ENCODE measurements at places on chromosomes 1 and 21.
A peak's percentile ranks its signal among the peaks of the same experiment; 100 is the strongest.

DNA sequence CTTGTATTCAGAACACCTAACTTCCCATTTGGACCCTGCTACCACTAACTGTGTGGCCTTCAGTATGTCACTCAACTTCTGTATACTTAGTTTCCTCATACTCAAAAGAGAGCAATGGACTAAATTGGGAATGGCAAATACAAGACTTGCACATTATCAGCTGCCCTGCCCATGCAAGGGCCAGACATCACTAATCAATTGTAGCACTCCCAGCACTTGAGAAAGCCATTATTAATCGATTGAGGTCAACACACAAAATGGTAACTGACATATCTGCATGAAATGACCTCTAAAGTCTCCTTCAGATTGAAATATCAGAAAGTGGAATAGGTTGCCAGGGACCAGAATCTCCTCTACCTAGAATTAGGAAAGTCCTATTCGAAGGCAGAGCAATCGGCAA, 59.2 kb downstream of the MT1HL1 start:
- no peak for DNase-seq

DNA sequence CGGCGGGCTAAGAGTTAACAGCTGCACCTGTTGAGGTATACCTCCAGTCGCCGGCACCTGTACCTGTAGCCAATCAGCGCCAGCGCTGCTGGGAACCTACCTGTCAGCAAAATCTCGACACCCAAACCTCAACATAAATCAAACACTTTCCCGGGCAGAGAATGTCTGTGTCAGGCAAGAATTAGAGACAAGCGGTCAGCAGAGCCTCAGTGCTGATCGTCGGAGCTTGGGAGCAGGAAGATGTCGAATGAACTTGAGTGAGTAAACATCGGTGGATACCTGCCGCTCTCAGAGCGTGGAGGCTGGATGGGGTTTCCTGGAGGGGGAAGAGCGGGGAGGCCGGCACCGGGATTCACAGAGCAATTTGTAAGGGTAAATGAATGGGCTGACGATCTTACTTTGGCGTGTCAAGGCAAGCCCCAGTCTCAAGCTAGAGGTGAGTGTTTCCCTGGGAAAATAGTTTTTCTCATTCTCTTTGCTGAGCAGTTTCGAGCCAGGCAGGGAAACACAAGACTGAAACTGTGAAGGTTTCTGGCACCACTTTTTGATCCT, at the start of gene GRHL3:
GRHL3 (plus strand) TSS at position 46 of the 552 bp plus-strand sequence; CDS start at position 241, 195 bp downstream.
- DNase-seq: no peak

DNA sequence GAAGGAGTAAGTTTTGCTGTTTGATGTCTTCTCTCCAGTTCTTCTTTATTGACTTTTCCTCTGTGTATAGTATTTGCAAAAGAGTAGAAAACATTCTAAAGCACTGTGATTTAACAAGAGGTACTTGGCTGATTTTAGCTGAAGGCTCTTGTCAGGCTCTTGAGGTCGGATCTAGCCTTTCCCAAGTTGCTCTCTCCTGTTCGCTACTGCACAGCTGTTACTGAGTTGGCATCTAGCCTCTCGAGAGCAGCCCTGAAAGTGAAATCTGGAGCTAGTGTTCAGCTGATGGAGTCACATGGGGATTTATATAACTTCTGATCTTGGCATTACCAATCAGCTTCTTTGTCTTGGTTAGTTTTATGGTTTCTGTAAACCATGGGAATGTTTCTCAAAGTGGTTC, 193.1 kb downstream of the RYR2 start:
- DNase-seq: no peak

- DNase-seq: no peak
Measured at GRCh38 chr1:109131059-109131458, 17.1 kb downstream of the ELAPOR1 start.

- DNase-seq: no peak
Measured at GRCh38 chr1:62735491-62736171, 47.4 kb upstream of the DOCK7 start.

- no peak for DNase-seq
Measured at GRCh38 chr1:91024481-91025119, 2.8 kb upstream of the ZNF644 start.

DNA sequence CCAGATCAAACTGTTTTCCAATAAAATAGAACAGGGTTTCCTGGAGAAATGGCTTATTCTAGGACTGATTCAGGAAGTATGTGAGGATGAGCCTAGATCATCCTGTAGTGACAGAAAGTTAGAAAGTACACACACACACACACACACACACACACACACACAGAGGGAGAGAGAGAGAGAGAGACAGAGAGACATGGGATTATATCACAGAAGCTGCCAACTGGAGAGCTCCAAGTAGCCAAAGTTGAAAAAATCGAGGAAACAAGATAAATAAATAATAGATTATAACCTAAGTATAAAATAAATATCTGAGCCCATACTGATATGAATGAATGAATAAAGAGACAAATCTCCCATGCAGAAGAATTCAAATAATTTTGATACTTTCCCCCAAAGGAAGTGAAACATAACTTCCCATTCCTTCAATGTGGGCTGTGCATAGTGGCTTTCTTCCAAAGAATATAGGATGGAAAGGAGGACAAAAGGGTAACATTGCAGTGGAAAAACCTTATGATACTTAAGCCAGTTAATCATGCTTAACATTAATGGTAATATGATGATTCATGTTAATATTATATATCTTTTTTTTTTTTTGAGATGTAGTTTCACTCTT, 171.6 kb downstream of the NTPCR start:
- DNase-seq: no peak

DNA sequence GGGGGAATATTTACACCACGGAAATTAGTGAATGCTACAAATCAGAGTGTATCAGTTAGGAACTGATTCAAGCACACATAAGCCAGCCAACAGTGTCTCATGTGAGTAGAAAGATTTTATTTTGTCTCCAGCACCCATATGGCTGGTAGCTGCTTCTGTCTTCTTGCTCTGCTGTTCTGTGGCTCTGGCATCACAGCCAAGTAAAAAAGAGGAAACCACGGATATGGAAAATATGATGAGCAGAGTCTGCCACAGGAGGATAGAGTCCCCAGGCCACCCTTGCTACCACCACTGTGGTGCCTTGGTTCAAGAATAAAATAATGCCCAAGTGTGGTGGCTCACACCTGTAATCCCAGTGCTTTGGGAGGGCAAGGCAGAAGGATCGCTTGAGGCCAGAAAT, 53.6 kb upstream of the SPOCD1 start:
- DNase-seq: no peak

DNA sequence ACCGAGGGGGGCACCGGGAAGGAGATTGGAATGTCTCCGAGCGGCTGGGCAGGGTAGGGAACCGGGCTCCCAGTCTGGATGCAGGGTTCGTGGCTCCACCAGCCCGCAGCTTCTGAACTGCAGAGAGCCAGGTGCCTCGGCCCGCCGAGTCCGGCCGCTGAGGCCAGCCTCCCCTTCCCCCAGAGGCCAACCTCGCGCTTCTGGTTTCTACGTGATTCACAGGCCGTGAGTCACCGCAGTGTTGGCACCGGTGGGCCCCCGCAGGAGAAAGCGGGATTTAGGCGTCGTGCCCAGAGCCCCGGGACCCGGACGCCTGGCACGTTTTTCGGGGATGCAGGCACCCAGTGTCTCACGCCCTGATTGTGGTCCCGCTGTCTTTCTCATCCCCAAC, 458 bp downstream of the CRABP2 start:
- no peak for DNase-seq

- DNase-seq: no peak
Measured at GRCh38 chr21:41979751-41980369, 26.0 kb upstream of the C2CD2 start.

GRCh38 chr1:247857069-247857984, at the start of gene TRIM58:
TSS of gene TRIM58 (plus strand) at chr1:247857187. CDS start at chr1:247857247, 60 bp downstream.
- peak; percentile 15 for DNase-seq

GRCh38 chr1:162056043-162056442, 13.4 kb upstream of the NOS1AP start:
- no peak for DNase-seq

- DNase-seq: no peak
Measured at GRCh38 chr1:112304126-112304525, 91.9 kb upstream of the CTTNBP2NL start.

DNA sequence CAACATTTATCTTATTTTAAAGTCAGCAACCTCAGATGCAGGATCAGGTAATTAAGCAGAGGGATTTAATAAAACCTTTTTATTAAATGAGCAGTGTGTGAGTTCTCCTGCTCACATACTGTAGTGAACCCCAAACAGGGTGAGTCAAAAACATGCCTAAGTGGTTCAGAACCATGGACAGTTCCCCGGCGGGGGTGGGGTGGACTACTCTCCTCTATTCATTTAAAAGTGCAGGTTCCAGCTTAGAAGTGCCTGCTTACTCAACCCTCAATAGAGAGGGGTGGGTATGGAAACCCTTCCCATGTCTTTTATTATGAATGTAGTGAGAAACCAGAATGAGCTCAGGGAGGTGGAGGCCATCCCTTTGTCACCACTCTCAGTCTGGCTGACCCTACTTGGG, 397.9 kb downstream of the HHAT start:
- DNase-seq: no peak

GRCh38 chr1:19869929-19870328, 12.3 kb upstream of the OTUD3 start:
- DNase-seq: no peak

- no peak for DNase-seq
Measured at GRCh38 chr1:165988817-165989216, 161.4 kb downstream of the UCK2 start.

DNA sequence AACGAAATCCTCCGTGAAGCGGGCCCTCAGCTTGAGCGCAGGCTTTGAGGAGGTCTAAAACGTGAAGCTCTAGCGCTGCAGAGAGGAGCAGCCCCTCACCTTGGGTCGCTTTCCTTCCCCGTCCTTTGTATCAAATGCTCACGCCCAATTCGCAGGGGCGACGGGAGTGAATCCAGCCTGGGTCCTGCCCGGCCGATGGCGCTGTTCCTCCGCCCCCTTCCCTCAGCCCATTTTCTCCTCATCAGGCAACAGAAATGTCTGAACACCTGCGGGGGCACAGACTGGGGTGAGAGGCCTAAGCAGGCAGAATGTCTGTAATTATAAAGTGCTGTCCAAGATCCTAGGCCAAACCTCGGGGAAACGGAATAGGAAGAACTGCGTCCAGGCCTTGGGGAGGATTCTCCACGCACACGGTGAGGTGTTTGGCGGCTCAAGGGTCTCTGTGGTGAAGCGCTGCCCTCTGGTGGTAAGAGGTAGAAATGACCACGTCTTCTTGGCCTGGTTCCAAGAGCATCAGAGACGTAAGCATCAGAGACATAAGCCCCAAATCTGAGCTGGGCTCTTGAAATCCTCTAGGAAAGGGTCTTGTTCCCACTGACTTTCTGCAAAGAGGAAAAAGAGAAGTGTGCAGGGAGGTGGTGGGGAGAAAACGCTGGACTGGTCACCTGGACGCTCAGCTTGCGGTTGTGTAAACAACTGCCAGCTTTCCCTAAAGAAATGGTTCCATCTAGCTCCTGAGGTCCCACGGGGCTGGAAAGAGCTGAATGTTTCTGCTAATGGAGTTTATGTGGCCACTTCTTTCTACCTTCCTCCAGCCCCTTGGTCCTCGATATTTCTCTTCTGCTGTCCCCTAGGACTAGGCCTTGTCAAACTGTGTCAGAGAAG, 92.1 kb upstream of the CD53 start:
- DNase-seq: peak; percentile 47

DNA sequence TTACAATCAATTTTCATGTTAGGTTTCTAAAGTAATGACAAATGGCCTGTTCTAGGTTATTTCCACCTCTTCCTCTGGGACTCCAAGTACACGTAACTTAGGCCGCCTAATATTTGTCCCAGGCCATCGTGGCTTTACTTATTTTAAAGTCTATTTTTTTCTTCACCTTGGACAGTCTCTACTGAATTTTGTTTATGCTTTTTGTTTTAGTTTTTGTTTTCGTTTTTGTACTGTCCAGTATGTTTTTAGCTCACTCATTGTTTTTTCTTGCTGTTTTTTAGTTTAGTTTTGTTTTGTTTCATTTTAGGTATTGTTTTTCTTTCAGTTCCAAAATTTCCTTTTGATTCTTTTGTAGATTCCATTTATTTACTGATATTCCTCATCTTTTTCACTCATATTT, 187.7 kb upstream of the RNPC3 start:
- DNase-seq: no peak

DNA sequence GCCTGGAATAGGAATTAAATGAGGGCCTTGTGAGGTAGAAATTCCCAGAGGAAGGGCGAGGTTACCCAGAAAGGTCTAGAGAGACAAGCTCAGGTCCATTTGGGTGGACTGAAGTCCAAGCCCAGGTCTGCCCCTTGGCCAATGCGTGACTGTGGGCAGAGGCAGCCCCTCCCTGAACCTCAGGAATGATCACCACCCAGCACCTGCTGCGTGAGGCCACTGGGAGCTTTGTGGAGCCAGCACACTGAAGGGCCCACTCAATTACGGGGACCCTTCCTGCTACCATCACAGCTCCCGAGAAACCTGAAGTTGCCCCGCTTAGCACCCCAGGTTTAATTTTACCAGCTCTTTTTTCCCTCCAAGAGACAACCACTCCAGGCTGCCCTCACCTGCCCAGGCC, 6.5 kb upstream of the MATN1 start:
- DNase-seq: no peak

- DNase-seq: no peak
Measured at GRCh38 chr1:218366322-218367052, 21.4 kb downstream of the TGFB2 start.

GRCh38 chr1:179529482-179530195, 46.1 kb downstream of the NPHS2 start:
- no peak for DNase-seq

GRCh38 chr1:64209221-64209620, 5.8 kb downstream of the UBE2U start:
- DNase-seq: no peak

DNA sequence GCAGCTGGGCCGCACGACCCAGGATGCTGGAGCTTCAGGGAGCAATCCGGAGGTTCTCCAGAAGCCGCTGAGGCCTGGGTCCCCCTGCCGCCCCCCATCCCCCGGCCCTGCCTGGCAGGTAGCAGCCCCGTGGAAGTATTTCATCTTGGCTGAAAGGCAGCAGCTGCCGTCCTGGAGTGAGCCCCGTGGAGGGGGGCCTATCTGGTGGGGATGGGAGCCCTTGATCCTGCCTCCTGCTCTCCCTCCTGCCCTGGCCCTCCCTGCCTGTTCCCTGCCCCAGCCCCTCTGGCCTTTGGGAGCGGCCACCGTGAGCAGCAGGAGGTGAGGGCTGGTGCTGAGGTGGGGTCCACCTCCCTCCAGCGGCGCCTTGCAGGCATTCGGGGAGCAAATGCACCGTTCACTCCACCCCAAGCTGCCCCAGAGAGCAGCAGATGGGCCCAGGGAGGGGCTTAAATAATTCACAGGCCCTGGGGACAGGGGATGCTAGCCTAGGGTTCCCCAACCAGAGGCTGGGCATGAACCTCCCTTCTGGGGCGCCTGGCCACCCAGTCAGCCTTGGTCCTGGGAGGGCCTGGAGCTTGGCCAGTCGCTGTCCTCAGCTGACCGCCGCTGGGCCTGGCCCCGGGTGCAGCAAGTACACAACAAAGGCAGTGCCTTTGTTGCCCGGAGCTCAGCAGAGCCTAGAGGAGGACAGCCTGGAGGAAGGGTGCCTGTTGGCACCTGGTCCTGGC, 23.7 kb upstream of the PLCH2 start:
- no peak for DNase-seq
